D721Med (cell line): ENCODE measurements at places on chromosomes 2 and 18.

DNA sequence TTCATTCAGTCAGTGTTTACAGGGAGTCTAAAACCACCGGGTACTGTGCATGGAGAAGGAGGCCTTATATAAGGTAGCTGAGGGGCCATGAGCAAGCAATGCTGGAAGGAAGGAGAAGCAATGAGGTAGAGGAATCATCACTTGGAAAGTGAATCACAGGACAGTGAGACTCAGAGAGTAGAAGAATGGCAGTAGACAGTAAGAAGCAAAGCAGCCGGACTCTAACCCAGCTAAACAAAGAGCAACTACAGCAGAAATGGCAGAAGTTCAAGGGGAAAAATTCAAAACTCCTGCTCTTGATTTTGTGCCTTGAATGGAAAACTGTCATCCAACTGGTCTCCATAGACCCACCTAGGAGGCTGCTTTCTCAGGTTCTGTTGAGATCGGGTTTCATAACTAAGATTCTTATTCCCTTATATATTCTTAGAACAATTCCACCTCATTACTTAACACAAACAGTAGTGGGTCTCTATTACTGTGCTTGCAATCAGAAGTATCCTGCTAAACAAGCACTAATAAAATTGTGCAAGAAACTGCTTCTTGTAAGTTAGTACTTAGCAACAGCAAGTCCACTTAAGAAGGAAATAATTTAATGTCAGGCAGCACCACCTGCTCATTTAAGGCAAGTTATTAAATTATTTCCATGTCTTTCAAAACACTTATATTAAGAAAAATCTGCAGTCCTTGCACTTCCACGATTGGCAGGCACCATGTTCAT lies 68.0 kb downstream of the RBMS1 start:
- DNase-seq = no peak

DNA sequence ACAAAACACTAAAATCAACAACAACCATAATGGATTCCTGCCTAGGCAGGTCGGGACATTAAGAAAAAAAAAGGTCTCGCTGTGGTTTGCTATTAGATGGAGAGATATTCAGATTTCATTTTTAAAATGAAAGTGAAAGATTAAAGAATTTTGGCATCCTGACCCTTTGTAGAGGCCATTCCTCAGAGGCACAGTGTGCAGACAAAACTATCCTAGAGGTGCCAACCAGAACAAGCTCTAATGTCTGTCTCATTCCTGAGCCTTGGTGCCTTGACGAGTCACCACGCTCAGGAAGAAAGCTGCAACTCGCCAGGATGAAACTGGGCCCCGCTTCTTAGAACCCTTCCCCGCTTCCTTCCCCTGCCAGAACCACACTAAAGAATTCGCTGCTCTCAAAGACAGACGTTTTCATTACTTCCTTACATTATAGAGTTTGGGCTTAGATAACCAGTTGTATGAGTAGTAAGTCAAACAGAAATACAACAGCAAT lies 156.0 kb downstream of the TGIF1 start:
- no peak for DNase-seq

DNA sequence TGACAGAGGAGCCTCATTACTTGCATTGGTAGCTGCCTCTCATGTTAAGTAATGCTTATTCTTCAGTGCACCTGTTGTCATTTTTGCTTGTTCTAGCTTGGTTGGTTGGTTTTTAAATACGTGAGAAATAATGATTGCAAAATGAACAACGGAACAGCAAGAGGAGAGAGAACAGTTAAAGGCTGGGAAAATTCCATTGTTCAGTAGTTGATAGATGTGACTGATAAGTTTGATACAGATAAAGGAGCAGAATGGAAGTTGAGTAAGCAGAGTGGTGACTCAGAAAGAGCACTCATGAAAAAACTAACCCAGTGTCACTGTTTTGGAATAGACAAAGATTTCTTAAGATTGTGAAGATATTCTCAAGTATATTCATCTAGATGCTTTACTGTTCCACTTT lies 50.5 kb downstream of the MTA3 start:
- DNase-seq = no peak

- DNase-seq = no peak
Measured at GRCh38 chr2:8487461-8487932, 194.4 kb upstream of the ID2 start.
